Large intestine (tissue), 12 donors: ENCODE measurements at places on chromosomes 11 and 22.

GRCh38 chr11:86438685-86439084, 64.0 kb downstream of the CCDC81 start:
- DNase-seq = no peak

- DNase-seq = no peak
Measured at GRCh38 chr11:100445231-100445735, 241.8 kb upstream of the ARHGAP42 start.

DNA sequence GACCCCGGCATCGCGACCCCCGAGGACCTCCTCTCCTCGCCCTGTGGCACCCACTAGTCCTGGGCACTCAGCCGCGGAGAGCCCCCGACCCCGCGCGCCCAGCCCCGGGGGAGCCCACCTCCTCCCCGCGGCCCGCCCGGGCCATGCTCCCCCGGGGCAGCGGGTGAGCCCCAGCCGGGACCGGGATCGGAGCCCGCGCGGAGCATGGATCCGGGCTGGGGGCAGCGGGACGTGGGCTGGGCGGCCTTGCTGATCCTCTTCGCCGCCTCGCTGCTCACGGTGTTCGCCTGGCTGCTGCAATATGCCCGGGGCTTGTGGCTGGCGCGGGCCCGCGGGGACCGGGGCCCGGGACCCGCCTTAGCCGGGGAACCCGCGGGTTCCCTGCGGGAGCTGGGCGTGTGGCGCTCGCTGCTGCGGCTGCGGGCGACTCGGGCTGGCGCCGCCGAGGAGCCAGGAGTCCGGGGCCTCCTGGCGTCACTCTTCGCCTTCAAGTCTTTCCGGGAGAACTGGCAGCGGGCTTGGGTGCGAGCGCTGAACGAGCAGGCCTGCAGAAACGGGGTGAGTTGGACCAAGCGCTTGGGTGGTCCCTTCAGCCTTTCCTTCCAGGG, 498 bp downstream of the C2CD2L start:
- DNase-seq = no peak

- DNase-seq = no peak
Measured at GRCh38 chr11:15985127-15985859, 371.1 kb downstream of the SOX6 start.

GRCh38 chr11:2892215-2892966, 6.8 kb upstream of the CDKN1C start:
- DNase-seq = no peak

GRCh38 chr22:17390087-17390486, 20.8 kb downstream of the CECR2 start:
- DNase-seq = no peak
